ENCODE measurements at places on chromosomes 5 and 9.

- no peak for DNase-seq
Measured at GRCh38 chr9:132525308-132526023, 56.9 kb upstream of the BARHL1 start.

DNA sequence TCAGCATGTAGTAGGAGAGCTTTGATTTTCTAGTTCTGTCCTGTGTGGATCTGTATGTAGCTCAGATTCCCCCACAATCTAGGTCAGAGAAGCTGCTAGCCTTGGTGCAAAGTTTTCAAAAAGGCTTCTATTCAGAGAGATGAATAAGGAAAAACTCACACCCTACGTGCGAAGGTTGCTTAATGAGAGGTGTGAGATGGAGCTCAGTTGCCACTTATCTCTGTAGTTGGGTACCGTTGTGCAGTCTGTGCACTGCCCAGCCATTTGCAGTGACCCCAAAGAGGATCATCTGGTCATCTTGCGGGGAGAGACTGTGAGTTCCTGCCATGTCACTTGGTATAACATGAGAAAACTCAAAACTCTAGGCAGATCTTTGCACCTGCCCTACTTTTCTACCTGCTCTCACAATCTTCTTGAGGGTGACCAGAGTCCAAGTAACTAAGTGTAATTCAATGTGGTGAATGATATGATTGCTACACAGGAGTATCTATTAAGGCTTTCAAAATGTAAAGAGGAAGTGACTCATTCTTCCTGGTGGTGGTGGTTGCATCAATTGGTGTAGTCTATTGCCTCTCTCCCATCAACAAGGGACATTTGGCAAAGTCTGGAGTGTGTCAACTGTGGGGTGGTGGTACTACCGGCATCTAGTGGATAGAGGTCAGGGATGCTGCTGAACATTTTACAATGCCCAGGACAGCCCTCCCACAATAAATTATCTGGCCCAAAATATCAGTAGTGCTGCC, 65.2 kb downstream of the TMC1 start:
- no peak for DNase-seq

- no peak for DNase-seq
Measured at GRCh38 chr9:87578625-87579024, 81.0 kb downstream of the DAPK1 start.

- no peak for DNase-seq
Measured at GRCh38 chr5:168916266-168916665, 337.1 kb upstream of the PANK3 start.

GRCh38 chr9:104025104-104025503, 69.0 kb upstream of the SMC2 start:
- no peak for DNase-seq

DNA sequence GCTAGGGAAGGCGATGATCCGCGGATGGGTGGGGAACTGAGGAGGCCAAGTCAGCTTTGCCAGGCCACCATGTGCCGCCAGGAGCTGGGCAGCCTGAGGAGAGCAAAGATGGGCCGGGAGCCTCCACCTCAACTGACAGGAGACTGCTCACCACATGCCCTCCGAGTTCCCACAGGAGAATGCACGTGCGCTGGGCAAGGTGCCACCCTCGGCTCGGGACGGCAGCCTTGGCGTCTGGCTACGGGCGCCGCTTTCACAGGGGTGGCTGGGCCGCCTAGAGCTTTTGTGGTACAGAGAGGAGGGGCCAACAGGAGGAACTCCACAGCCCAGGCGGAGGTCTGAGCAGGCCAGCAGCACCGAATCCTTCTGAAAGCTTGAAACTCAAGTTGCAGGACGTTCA, 5.3 kb upstream of the TBC1D9B start:
- no peak for DNase-seq

DNA sequence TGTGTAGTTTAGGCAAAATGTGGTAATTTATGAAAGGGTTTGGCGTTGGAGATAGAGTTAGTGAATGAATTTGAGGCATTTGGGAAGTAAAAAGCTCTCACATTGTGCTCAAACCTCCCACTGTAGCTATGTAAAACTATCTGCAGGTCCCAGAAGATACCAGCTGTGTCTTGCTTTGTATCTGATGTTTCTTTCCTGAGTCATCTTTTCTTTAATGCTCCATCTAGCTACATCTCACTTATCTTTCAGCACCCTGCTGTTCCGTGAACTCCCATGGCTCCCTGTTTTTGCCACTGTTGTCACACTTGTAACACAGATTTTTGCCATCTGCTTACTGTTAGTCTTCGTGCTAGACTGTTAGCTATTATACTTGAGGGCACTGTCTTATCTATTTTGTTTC, 253.1 kb downstream of the NPR3 start:
- DNase-seq = no peak

DNA sequence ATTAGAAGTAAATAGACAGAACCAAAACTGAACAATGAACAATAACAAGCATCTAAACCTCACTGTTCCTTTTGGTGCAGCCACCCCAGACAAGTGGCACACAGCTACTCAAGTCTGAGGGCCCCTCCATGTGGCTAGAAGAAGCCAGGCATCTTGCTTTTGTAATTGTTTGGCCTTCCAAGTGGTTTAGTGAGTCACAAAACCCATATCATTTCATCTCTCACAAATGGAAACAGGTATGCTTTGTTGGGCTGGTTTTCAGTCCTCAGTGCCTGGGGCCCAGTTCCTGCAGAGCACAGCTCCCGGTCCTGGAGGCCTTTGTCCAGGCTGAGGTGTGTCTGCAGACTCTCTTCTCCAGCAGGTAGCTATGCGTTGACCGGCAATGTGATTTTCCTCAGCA, 16.7 kb downstream of the PRLR start:
- no peak for DNase-seq

- no peak for DNase-seq
Measured at GRCh38 chr9:84669013-84669287, 579 bp upstream of the NTRK2 start.

GRCh38 chr5:10724781-10725507, 36.1 kb downstream of the DAP start:
- no peak for DNase-seq

GRCh38 chr5:154198611-154199230, 8.2 kb downstream of the GALNT10 start:
- no peak for DNase-seq

DNA sequence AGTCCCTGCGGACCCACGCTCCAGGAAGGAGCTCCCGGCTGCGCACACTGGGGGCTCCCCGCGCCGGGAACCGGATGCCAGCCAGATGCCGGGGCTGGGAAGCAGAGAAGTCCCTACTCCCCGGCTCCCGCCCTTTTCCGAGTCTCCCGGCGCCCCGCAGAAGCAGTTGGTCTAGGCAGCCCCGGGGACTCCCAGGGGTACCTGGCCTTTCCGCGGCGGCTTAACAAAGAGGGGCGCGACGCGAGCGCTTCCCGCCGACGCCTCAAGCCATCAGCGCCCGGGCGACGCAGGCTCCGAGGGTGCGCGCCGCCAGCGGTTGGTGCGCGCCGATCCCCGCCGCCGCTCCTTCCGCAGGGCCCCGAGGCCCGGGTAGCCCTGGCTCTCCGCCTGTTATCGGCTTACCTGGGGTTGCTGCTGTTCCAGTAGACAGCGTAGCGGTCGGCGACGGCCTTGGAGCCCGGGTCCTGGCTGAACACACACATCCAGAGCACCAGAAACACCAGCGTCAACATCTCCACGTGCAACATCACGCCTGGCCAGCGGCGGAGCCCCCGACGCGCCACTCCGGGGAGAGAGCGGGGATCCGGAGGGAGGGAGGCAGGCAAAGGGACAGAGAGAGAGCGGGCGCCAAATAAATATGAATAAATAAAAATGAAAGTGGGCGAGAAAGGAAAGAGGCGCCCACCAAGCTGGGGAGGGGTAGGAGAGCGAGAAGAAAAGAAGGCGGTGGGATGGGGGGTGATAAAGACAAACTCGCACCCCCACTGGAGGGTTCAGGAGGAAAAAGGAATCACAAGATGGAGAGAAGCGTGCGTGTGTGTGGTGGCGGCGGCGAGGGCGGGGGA, 428 bp downstream of the EFNA5 start:
- peak; percentile 78 for DNase-seq

Data from NCI-H146 (cell line).